ENCODE measurements at places on chromosomes 6 and 20. TPM values are rescaled to one million over a fixed set of nuclear protein-coding genes. Genes with fewer than 3 reads are reported as not detected.

Gene CGA
- not detected for total RNA-seq

Gene MAP3K5
- total RNA-seq, result 13.2 TPM

Gene UNC93A
- not detected for total RNA-seq

Gene TFAP2B
- total RNA-seq, result not detected

Gene PRND
- not detected for total RNA-seq
